Sigmoid colon (tissue), 7 donors: ENCODE measurements at places on chromosomes 2 and 18.
A peak's percentile ranks its signal among the peaks of the same experiment; 100 is the strongest.

GRCh38 chr2:201730651-201731285, 32.3 kb upstream of the MPP4 start:
- DNase-seq: no peak

DNA sequence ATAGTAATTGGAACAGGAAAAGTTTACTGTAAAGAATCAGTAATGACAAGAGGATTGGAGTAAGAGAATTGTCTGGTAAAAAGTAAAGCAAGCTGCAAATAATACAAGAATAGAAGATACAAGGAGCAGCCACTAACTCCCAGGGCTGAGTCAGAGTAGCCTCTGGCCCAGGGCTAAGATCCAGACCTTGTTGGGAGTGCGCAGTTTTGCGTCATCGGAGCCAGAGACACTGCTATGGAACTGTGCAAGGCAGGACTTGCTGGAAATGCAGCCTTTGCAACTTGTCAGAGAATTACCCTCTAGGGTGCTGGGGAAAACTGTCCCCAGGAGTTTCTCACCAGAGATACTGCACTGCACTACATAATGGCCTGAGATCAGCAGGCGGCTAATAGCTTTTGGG, 135.2 kb downstream of the NYAP2 start:
- no peak for DNase-seq

- no peak for DNase-seq
Observed at GRCh38 chr18:22199005-22199404, 29.6 kb downstream of the GATA6 start.

- no peak for DNase-seq
Observed at GRCh38 chr2:128720080-128721022, 401.7 kb upstream of the HS6ST1 start.

DNA sequence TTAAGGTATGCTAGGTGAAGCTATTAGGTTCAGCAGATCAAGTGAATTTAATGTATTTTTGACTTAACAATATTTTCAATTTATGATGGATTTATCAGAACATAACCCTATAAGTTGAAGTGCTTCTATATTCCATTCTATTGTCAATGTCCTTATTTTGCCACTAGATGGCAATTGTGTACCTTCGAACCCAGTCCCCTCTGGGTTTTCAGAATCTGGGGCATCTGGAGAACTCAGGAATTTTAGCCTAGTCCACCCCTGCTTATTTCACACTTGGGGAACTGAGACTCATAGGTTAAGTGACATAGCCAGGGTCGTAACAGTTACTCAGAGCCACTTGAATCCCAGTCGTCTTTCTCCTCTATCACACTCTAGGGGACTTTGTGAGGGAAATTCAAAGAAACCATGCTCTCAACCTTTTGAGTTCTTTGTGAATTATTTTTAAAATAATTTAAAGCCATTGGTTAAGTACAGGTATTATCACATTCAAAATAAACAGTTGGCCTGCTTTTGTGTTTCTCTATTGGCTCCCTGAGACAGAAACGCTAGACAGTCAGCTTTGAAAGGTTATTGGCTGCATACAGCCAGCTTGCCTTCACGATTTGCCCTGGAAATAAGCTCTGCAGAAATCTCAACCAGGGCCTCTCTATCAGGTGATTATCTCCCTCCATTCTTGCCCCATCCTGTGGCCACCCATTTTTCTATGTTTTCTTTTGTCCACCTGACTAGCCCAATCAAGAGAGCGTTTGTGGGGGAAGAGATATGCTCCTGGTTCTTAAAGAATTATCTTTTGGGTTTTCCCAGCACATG, 145.0 kb downstream of the TTC27 start:
- DNase-seq: no peak

- DNase-seq: no peak
Observed at GRCh38 chr2:223894968-223895367, 50.2 kb downstream of the WDFY1 start.

DNA sequence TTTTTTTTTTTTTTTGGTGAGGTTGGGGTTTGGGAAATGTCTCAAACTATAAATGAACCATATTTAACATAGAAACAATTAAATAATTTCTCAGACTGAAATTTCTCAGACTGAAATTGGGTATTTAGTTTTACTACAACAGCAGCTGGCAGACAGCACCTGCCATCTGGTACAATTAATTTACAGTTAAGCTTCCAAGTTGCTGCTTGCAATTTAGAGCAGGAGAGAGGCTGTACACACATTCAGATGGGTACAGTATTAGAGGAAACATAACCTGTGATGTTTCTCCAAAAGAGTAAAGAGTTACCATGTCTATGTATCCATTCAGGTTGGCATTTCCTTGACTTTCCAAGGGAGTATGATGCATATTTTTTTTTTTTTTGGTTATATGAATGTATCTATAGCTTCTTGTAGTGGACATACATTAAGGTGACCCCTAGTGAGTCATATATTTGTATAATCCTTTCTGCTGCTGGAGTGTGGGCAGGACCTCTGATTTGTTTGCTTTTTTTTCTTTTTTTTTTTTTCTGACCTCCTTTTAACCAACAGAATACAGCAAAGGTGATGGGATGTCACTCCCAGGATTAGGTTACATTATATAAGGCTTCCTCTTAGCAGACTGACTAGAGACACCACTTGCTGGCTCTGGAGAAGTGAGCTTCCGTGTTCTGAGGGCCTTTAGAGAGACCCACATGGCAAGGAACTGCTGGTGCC, 201.7 kb downstream of the PTH2R start:
- no peak for DNase-seq

GRCh38 chr2:218736531-218736930, 25.9 kb downstream of the TTLL4 start:
- DNase-seq: no peak

DNA sequence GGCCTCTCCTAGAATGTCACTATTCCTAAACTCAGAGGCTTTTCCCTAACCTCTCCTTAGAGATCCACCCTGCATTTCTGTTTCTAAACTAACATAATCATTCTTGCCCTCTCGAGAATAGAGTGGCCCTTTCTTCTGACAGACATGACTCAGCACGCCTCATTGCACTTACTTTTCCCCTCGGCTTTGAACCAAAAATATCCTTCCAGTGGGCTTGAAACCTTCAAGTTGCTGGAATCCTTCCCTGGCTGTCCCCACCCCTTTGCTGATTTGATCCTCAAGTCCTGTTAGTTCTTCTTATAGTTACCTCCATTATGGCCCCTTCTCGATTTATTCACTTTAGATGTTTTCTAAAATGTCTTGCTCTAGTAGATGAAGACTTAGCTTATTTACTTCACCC, 158.0 kb downstream of the LTBP1 start:
- no peak for DNase-seq

DNA sequence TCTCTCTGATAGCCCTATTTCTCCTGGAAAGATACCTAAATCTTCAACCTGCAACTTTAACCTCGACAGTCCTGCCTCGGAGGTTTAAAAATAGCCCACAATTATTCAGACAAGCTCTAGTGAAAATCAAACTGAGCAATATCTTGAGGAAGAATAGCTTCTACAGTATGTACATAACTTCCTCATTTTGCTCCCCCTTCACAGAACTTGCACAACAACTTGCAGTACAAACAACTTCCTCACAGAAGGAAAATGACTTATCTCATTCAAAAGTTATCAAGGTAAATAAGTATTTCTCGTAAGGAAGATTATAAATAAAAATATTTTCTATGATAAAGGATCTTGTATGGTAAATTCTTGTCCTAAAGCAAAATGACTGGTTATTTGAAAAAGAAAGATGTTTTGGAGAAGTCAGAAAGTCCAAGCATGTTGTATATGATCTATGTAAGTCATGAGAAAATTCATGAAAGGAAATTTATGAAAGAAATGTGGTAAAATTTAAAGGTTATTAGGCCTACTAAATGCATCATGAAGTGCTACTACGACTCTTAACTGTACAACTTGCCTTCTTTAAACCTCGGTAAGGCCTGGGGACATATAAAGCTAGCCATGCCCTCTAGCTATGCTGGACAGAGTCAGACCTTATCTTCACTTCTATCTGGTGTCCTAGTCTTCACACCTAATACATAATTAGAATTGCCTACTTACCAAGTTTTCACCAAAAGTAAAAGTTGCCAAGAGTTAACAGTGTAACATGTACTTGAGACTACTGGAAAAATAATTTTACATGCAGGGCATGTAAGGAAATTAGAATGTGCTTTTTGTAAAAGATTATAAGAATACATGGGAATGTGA, 394.5 kb downstream of the DLGAP1 start:
- no peak for DNase-seq

DNA sequence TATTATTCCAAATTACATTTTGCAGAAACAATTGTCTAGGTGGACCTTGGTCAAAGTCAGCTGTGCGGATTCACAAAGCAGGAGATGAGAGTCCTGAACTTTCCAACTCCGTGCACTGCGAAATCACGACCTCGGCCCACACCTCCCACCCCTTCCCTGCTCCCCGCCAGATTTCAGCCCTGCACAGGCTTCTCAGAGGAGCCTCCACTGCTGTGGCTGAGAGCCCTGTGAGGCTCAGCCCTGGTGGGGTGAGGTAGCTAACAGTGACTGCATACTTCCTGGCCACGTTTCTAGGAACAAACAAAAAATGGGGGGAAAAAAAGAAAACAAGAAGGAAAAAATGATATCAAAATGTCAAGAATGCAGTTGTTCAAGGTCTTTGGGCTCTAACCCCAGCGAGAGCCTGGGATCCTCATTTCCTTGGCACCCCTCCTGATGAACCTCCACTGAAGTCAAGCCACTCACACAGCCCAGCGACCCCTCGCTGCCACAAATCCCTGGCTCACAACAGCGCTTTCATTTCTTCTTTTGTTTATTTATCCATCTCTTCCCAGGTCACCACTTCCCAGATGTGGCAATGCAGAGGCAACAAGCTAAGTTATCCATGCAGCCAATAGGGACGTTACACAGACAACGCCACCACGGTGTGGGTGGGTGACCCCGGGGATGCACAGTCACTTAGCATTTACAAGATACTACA, 729.7 kb upstream of the ID2 start:
- DNase-seq: no peak

GRCh38 chr2:192729369-192729768, 534.6 kb upstream of the TMEFF2 start:
- no peak for DNase-seq

- no peak for DNase-seq
Observed at GRCh38 chr2:60262178-60262577, 291.3 kb downstream of the BCL11A start.

DNA sequence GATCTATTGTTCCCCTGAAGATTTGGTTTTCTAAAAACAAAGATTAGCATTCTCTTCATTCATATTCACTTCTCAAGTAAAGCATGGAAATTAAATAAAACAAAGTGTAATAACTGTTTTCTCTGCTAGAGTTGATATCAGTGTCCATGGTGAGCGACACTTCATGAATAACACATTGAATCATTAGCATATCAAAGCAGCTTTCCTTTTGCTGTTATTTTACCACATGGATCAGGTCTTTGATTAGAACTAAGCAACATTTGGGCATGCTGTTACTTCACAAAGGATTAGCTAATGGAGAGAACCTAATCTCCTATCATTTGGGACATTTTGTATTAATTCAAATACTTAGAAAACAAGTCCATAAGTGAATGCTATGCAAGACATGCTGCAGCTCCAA, 368.8 kb upstream of the CDH19 start:
- DNase-seq: no peak

DNA sequence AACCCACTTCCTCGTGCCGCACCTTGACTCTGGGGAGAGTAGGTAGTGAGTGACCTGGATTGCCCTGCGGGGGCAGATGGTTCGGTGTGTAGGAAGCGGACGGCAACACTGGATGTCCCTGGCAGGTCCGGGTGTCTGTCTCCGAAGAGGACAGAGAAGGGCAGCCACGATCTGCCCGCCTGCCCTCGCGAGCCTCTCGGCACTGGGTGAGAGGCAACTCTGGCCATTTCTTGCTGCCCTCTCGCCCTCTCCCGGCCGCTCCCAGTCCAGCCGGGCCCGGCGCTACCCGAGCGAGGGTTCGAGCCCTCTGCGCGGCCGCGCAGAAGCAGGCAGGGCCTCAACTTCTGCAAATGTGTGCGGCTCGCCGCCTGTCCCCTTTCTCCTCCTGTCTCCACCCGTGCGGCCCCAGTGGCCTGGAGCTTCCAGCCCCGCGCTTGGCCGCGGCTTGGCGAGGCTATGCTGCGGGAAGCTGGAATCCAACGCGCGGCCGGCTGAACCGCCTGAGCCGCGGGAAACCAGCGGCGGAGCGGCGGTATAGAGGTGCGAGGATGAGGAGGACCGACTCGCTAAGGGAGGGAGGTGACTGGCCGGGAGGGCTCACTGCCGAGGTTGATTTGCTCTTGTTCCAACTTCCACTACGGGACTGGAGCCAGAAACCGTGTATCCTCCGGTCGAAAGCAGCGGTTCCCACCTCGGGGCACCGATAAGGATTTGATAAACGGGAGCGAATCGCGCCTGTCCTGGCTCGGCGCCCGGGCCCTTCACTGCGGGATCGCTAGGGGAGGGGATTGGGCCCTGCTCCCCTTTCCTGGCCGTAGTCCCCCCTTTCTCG, 1.5 kb downstream of the EPAS1 start:
- DNase-seq: peak; percentile 77

DNA sequence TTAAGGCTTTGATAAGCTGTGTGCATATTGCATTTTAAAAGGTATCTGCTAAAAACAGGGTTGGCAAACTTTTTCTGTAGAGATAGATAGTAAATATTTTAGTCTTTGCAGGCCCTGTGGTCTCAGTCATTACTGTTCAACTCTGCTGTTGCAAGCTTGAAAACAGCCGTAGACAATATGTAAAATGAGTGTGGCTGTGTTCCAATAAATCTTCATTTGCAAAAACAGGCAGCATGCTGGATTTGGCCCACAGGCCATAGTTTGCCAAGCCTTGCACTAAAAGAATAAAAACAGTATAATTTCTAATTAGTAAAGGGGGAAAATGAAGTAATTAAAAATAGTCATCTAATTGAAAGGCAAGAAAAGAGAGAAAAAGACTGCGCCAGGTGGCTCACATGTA, 35.3 kb downstream of the GCKR start:
- DNase-seq: no peak

GRCh38 chr18:44733069-44733753, 52.5 kb downstream of the SETBP1 start:
- no peak for DNase-seq

DNA sequence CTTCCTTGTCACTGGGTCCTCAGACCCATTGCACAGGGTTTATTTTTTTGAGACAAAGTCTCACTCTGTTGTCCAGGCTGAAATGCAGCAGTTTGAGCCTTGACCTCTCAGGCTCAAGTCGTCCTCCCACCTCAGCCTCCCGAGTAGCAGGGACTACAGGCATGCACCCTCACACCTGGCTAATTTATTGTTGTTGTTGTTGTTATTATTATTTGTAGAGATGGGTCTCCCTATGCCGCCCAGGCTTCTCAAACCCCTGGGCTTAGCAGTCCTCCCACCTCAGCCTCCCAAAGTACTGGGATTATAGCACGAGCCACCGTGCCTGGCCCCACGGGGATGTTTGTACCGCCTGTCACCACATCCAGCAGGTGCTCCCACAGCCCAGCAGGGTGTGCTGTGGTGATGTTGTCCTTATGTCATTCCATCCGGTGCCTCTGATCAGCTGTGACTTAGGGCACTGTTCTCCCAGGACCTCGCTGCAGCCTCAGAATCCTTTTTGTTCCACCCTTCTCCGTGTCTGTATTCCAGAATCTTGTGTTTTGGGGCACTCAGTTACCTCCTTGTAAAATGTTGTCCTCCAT, 182.3 kb downstream of the INO80D start:
- DNase-seq: no peak

- no peak for DNase-seq
Observed at GRCh38 chr2:16442971-16443370, 222.7 kb downstream of the CYRIA start.

GRCh38 chr18:62211325-62211828, 24.3 kb downstream of the RELCH start:
- DNase-seq: no peak

- no peak for DNase-seq
Observed at GRCh38 chr2:99822474-99823207, 319.7 kb downstream of the AFF3 start.
